Stimulated activated CD8-positive, alpha-beta memory T cell treated with anti-CD3 and anti-CD28 coated beads, Interleukin-7, amount 100 ng/mL, for 1 hour (primary cell): ENCODE measurements at places on chromosomes 7 and 10.

GRCh38 chr7:80967071-80967916 lies 48.4 kb upstream of the SEMA3C start:
- DNase-seq, result no peak

GRCh38 chr7:125299003-125299765 lies 369.6 kb upstream of the POT1 start:
- DNase-seq, result no peak

DNA sequence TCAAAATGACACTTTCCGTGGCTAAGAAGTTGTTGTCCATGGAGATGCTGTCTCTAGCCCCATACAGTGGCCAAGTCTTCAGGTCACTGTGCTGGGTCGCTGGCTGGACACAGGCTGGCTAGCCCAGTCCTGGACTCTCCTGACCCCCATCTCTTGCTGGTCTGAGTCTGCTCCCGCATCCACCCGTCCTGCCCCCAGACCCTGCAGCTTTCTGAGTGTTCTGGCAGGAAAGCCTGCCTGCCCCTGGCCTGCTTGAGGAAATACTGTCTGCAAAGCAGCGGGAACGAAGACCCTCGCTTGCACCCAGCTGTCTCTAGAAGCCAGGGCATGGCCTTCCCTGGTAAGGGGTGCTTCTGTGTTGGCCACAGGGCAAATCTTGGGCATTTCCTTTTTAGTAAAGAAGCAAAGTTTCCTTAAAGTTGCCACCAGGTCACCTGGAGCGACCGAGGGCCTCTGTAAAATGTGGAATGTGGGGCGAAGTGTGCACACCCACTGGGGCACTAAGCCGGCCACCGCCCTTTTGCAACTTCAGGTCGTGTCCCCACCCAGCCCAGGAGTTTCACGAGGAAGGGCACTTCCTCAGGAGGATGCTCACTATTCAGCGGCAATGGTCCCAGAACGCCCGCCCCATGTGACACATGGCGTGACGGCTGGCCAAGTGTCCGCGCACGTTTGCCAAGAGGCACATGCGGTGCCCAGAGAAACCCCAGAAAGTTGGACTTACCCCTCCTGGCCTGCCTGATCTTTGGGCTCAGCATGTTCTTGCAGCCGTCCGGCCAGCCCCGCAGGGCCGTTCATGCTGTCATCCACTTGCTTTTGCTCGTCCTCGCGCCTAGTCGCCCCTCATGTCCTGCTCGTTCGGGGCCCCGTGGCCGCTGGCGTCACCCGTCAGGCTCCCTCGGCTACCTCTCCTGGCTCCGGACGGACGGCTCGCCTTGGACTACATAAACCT lies 558 bp downstream of the ARHGAP22 start:
- DNase-seq, result no peak

GRCh38 chr7:106840342-106840741 lies 24.7 kb upstream of the PIK3CG start:
- DNase-seq, result no peak

DNA sequence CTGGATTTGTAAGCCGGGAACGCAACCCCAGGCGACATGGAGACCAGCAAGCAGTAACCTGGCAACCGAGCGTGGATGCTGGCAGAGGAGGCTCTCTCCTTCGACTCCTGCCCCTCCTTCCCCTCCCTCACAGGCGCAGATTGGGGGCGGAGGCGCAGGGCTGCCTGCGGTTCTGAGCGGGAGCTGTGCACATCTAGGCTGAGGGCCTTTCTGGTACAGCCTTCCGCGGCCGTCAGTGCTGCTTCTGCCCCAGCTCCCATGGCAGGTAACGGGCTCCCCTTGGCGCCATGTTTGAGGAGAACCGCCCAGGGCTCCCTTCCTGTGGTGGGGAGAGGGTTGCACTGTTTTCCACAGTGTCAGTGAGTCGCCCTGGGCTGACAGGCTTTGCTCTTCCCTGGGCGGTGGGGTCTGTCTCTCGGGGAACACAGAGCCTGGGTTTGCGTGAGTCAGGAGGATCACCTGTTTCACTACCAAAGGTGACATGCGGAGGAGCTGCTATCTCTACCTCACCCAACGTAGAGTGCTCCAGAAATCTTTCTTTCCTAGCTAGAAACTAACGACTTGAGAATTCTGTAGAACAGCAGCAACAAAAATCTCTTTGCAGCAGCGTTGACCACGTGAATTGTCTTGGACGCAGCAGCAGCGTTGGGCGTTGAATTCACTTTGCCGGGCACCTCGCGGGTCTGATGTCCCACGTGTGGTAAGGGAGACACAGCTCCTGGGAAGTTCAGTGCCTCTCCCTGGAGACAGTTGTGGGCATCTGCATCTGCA lies 154.8 kb upstream of the COBL start:
- DNase-seq, result no peak

DNA sequence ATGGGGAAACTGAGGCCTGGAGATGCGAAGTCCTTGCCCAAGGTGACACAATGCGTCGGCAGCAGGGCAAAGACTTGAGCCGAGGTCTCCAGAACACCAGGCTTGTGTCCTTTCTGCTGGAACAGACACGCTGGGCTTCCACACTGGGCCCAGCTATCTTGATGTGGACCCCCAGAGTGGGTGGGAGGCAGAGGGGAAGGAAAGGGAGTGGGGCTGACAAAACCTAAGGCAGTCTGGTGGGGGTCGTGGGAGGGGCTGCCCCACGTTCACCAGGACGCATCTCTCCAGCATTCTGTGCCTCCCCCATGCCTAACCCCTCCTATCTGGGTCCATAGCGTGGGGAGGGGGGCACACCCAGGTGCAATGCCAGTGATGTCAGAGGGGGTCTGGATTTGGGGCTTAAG lies 38.1 kb downstream of the PPIF start:
- no peak for DNase-seq

DNA sequence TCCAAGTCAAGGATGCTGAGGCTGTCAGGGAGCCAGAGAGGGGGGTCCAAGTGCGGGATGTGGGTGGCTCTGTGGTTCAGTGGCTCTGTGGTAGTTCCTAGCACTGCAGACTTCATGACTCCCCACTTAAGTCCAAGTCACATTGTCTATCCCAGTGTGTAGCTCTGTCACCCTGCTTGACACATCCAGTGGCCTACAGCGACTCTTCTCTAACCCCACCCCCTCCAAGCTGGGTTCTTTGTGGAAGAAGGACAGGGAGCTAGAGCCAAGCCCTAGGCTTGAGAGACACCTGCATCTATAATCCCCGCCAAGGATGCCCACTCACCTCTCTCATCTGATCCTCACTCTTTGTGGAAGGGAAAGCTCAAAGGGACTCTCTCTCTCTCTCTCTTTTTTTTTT lies 57.6 kb downstream of the ADCYAP1R1 start:
- no peak for DNase-seq

DNA sequence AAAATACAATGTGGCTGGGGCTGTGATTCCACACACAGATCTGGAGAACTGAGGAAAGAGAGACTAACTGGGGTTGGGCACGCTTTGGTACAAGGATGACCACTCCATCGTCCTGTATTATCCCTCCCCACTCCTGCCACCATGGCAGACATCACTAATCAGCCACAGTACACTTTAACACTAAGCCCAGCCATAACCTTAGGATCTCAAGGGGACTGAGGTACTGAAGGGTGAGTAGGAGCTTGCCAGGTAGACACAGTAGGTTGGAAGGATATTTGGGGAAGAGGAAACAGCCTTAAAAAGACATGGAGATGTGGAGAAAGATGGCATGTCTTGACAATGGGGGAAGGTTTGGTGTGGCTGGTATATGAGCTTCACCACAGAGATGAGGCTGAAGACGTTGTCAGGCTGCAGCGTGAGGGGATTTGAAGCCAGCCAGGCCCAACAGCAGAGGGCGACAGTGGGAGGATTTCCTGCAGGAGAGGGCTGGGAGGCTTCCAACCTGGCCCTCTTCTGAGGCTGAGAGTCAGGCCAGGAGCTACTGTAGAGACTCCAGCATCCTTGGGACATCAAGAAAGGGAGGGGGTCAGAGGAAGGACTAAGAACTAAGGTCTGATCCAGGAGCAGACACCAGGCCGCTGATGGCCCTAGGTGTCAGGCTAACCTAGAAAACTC lies 58.6 kb upstream of the COL13A1 start:
- no peak for DNase-seq

- DNase-seq, result no peak
Measured at GRCh38 chr10:74502963-74503608, 323.3 kb upstream of the KAT6B start.

- no peak for DNase-seq
Measured at GRCh38 chr7:12747687-12748306, 60.4 kb downstream of the ARL4A start.

DNA sequence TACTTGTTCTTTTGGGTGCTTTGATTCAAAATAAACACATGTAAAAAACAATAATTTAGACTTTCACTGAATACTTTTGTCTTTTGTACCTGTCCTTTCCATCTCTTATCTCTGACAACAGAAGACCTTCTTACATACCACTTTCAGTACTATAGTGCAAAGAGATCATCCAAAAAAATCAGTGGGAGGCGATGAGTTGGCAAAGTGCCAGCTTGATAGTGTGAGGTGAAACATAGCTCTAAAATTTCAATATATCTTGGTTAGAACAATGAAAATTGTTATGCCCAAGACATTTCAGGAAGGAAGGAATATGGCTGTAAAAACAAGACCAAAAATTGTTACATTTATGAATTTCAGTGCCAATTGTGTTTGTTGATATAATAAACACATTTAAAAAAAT lies 390.2 kb upstream of the COBL start:
- no peak for DNase-seq

- DNase-seq, result no peak
Measured at GRCh38 chr10:119457966-119458766, 84.4 kb downstream of the RGS10 start.

DNA sequence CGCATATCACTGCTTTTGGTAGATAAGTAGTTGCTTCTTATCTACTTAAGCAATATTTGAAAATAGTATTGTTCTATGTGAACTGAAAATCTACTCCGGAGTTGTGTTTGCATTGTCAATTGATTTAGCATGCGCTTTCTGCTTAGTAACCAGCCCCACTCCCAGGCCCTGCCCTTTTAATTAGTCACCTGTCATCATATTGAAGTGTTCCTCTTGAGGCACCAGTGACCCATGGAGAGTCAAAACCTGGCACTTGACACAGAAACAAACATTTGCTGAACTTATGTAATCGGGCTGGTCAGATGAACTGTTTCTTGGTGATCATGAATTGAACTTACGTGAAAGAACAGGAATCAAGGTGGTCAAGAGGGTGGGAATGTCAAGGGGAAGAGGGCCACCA lies 27.8 kb upstream of the CDHR3 start:
- DNase-seq, result no peak

GRCh38 chr7:116249969-116250553 lies 39.7 kb downstream of the TES start:
- no peak for DNase-seq

DNA sequence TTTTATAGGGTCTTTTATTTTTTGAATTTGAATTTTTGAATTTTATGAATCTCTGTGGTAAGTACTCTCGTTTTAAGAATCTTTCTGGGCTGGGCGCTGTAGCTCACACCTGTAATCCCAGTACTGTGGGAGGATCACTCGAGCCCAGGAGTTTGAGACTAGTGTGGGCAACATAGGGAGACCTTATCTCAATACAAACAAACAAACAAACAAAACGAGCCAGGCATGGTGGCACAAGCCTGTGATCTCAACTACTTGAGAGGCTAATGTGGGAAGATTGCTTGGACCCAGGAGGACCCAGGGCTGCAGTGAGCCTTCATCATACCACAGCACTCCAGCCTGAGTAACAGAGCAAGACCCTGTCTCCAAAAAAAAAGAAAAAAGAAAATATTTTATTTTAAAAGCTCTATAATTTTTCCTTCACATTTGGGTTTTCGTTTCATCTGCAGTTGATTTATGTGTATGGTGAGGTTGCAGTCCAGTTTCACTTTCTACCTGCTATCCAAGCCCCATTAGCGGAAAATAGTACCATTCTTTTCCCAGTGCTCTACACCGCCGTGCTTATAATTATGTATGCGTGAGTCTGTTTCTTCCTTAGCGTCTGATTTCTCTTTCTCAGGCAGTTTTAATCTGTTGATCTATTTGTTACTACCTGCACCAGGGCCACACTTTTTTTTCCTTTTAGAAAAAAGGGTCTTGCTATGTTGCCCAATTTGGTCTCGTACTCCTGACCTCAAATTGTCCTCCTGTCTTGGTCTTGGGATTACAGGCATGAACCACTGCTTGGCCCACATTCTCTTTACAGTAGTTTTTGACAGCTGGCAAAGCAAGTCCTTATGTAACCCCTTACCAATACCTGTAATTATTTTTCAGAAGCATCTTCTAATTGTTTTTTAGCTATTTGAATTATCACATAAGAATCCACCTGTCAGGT lies 21.7 kb downstream of the TRIM24 start:
- no peak for DNase-seq

- no peak for DNase-seq
Measured at GRCh38 chr10:102534333-102534732, 30.6 kb downstream of the SUFU start.

DNA sequence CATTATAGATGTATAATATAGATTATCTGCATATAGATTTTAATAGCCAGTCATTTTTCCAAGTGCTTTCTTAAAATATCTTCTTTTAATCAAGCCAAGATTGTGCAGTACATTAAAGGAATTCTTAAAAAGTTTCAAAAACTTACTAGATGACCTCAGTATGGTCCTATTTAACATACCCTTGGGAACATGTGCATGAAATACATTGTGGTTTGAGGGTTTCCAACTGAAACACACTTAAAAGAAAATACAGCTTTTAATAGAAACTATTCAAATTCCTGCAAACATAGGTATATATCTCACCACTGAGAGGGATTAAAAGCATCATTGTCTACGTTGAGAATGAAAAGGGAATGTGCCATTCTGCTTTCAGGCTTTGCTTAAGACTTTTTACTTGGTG lies 364.9 kb downstream of the SUGCT start:
- no peak for DNase-seq

DNA sequence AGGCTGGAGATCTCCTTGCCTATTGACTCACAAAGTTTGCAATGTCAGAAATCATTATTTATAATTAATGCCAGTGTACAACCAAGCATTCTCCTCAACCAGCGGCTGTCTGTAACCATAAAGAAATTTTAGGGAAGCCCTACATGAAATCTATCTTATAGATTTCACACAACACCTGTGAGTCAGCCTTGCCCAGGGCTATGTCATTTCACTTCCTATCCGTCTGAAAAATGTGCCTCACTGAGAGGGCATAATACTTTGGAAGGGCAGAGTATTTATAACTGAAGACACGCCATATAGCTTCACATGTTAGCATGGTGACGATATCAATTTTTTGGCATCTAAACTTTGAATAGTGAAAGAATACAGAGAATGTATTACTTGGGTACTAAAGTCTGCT lies 296.6 kb upstream of the ETV1 start:
- DNase-seq, result no peak

GRCh38 chr10:33229252-33229948 lies 105.1 kb downstream of the NRP1 start:
- no peak for DNase-seq

DNA sequence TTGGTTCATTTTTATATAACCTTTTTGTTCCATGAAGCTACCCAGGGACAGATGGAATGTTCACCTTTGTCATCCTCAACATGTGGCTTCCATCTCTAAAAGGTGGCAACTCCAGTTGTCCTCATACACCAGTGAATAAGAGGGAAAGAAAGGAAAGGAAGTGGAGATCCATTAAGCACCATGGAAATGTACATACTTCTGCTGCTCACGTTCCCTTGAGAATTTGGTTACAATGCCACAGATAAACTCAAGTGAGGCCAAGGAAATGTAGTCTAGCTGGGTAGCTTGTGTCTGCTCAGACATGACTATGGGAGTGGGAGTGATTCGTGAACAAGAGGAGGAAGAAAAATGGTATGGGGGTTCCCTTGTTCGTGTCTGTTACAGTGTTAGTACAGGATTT lies 237.1 kb upstream of the FAM3C start:
- DNase-seq, result no peak

- DNase-seq, result no peak
Measured at GRCh38 chr7:71633551-71634008, 501.6 kb downstream of the GALNT17 start.
